ENCODE measurements at places on chromosomes 3 and 15. TPM values are rescaled to one million over a fixed set of nuclear protein-coding genes. Genes with fewer than 3 reads are reported as not detected.

ACAP2 gene
- 67.9 TPM for total RNA-seq

TTLL13 gene
- total RNA-seq = 0.47 TPM

SLC28A2 gene
- 39.0 TPM for total RNA-seq

DNA sequence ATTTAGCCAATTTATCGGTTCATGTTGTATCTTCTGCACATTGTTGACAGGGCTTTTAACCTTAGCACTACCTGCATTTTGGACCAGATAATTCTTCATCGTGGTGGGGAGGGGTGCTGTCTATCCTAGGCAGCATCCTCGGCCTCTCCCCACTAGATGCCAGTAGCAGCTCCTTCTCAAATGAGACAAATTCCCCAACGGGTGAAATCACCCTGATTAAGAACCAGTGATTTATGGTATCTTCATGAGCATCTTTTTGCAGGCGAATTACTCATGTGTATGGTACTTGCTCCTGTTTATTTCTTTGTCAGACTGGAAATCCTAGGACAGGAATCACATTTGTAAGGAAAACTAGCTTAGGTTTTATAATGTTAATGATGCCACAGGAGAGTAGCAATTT lies 68.0 kb downstream of the C3orf70 start:
- DNase-seq = no peak

DNA sequence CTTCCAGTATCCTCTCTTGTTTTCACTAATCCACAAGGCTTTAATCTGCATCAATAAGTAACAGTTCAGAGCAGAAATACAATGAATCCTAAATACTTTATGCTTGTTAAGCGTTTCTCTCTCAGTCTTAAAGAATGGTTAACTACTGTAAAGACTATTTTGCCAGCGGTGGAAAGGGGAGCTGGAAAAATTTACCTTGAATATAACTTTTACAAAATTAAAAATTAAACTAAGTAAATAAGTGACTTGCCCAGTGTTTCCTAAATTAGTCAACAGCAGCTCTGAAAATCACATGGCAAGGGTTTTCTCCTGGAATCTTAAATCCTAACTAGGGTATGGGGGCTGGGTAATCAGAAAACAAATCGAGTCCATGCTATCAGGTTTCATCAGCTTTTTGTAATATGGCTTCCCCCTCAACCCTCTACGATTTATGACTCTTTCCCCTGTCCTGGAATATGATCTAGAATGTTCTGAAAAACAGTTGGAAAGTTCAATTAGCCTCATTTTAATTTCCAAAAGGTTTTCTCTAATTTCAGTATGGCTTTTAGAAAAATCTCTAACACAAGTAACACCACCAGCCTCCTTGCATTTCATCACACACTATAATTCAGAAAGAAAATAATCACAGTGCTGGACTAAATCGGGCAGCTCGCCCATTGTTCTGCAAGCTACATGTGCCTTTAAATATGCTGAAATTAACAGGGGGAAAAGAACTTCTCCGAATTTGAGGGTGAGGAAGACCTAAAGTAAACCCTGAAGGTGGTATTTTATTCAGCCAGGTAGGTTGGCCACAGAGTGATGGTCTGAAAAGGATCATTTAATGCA lies 133.5 kb downstream of the ADAMTS9 start:
- DNase-seq = no peak

GRCh38 chr3:37096975-37097374 lies 77.4 kb downstream of the LRRFIP2 start:
- no peak for DNase-seq
